Activated CD4-positive, alpha-beta T cell treated with anti-CD3 and anti-CD28 coated beads, Interleukin-2, amount 10 ng/mL, durations not matched to agents 7 days and 5 days (primary cell): ENCODE measurements at places on chromosomes 5 and 9. TPM values are rescaled to one million over a fixed set of nuclear protein-coding genes. Genes with fewer than 3 reads are reported as not detected.

- no peak for DNase-seq
These were observed 211.2 kb downstream of the GADD45G start for GRCh38 chr9:89815903-89816573.

- DNase-seq: no peak
These were observed 792.8 kb upstream of the NUDT12 start for GRCh38 chr5:104355350-104355749.

- no peak for DNase-seq
These were observed 8.9 kb upstream of the HMCN2 start for GRCh38 chr9:130256644-130257043.

FCN2 gene
- total RNA-seq: not detected

PCDHGA11 gene
- not detected for total RNA-seq

CFAP77 gene
- total RNA-seq: not detected

SLC6A3 gene
- 0.08 TPM for total RNA-seq
